NCI-H1930 (cell line): ENCODE measurements at places on chromosomes 12 and 14.

DNA sequence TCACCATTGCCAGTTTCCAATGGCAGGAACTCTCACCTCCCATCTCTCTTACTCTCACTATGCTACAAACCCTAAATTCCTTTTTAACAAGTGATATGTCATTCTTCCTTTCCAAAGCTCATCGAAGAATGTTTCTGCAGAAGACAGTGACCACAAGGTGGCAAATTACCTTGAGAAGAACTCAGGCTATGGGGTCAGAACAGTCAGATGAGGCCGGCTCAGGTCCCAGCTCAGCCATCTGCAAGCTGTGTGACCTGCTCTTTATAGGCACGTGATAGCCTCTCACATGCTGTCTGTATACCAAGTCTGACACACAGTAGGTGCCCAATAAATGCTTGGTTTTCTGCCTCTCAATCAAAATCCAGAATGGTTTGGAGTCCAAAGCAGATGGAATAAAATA lies 80.7 kb downstream of the FOXN3 start:
- DNase-seq, result no peak

GRCh38 chr14:29930283-29930682 lies 2.6 kb upstream of the PRKD1 start:
- DNase-seq, result no peak

- no peak for DNase-seq
These were observed 21.1 kb upstream of the TTC7B start for GRCh38 chr14:90837355-90837754.

DNA sequence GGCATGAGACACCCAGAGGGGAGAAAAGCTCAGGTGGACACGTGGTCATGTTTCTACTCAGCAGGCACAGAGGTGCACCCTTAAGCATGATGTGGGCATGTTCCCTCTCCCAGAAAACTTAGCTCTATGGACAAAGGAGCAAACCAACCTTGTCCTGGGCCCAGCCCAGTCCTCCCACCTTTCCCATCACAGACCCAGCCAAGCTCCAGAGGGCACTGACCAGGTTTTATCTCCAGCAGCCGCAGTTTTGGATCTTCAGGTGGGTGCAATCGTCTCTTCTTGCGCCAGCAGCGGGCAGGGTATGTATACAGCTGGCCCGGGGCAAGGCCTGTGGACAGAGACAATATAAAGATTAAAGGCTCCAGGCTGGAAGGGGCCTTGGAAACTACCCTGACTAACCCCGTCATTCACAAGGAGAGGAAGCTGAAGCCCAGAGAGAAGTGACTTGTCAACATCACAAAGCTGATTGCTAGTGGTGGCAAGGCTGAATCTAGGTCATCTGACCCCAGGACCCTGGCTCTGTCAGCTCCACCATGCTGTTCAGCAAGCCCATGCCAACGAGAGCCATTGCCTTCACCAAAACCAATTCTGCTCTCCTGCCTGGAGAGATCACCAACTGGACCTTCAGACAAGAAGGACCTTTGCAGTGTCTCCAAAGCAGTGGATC lies 140.7 kb downstream of the DPF3 start:
- no peak for DNase-seq

DNA sequence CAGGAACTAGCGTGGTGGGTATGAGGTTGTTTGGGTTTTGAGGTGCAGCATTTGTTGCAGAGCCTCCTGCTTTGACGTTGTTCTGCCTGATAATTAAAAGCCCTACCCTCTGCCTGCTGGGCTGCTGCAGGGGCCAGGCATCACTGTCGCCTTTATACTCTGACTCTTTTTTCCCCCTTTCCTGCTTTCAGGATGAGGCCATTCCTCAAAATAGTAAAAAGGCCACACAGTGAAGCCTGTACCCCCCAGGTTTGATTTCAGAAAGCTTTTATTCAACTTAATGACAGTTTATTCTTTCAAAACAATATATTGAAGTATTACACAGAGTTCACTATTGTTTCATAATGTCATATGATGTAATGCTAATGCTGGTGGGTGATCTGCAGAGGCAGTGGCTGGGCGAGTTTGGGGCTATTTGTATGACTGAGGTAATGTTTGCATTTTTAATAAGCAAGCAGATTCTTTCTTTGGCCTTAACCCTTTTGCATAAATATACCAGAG lies 9.1 kb downstream of the BORCS5 start:
- no peak for DNase-seq
